HEK293T (cell line): ENCODE measurements at places on chromosomes 2 and 18.

- no peak for DNase-seq
These were observed 150.7 kb downstream of the GALNT14 start for GRCh38 chr2:30987566-30987965.

- no peak for DNase-seq
These were observed 104.9 kb downstream of the ACVR1 start for GRCh38 chr2:157771234-157771633.

DNA sequence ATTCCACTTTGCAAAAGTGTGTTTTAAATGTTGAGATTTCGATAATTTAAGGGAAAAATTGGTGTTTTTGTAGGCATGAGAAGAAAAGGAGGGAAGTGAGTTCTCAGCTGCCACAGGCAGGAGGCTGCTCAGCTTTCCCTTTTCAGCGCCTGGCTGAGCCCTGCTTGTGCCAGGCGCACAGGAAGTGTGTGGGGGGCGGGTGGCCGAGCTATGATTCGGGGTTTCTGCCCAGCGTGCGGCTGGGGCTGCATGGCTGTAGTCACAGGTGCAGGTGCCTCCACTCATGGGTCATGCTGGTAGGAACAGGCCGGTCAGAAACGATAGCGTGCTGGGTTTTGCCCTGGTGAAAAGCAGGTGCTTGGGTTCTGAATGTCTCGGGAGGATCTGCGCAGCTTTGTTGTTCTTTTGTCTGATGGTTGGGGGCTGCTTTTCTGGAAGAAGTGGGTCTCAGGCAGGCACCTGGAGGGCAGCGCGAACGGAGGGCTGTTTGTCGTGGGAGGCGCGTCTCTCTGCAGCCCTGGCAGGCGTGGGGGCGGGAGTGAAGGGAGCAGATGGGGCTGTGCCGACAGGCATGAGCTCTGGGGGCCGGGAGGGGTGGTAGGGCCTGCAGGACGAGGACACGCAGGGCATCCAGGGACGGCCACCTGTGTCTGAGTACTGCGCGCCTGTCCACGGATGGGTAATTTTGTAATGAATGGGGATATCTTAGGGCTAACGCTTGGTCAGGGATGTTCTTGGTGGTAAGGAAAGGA lies 2.1 kb downstream of the KCNG2 start:
- no peak for DNase-seq

GRCh38 chr2:233059797-233060500 lies at the start of gene INPP5D:
INPP5D (plus strand) TSS chr2:233060342; CDS start chr2:233060479, 137 bp downstream.
- no peak for DNase-seq

- DNase-seq = no peak
These were observed 26.0 kb downstream of the MAP3K20 start for GRCh38 chr2:173101687-173102086.

DNA sequence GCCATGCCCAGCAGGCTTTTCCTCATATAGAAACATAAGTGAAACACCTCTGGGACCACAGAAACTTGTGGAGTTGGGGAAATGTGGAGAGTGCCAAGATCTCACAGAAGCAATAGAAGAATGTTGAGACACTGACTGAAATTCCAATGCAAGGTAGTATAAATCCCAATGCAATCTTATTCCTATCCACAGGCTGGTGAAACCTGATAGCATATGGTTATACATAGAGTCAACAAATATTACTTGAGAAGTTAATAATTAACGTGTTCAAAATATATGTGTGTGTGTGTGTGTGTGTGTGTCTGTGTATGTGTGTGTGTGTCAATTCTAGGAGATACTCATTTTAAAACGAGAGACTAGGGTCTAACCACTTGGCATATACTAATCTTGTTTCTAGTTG lies 776.8 kb upstream of the ACVR2A start:
- no peak for DNase-seq

- no peak for DNase-seq
These were observed 7.9 kb downstream of the CABLES1 start for GRCh38 chr18:23143016-23143814.

GRCh38 chr2:85776672-85777071 lies 22.9 kb downstream of the ATOH8 start:
- DNase-seq = no peak

DNA sequence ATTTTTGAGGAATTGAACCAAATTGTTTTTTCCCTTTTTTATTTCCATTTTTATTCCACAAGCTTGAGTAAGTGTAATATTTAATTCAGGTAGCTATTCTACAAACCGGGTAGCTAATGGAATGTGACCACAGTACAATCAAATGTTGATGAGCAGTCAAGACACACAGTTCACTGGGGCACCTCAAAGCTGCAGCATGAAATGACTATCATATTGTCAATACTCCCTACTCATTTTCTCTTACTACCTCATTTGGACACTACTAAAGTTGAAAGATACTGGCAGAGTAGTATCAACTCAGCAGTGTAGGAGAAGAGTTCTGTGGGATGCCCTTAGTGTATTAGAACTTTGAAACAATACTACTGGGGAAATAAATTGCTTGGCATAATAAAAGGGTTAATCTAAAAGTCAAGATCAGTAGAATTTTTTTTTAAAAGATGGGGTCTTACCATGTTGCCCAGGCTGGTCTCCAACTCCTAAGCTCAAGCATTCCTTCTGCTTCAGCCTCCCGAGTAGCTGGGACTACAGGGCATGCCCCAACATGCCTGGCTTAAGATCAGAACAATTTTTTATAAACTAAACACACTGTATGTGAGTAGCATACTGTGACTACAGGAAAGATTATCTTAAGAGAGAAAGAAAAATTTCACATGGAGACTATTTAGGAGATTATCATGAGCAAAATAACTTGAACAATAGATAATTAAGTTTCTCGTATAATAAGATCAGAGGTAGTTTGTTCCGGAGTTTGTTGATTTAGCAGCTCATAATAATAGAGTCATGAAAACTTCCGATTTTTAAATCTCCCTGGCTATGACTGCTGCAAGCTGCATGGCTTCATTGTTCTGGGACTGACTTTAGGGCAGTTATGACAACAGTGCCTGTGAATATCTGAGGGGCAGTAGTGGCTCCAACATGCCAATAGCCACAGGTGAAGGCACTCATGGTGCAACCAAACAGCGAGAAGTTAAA lies 43.7 kb downstream of the MYO3B start:
- no peak for DNase-seq

GRCh38 chr2:236180831-236181453 lies 12.8 kb upstream of the GBX2 start:
- DNase-seq = peak; percentile 61

- no peak for DNase-seq
These were observed 686.1 kb downstream of the KCNJ3 start for GRCh38 chr2:155384555-155385123.

DNA sequence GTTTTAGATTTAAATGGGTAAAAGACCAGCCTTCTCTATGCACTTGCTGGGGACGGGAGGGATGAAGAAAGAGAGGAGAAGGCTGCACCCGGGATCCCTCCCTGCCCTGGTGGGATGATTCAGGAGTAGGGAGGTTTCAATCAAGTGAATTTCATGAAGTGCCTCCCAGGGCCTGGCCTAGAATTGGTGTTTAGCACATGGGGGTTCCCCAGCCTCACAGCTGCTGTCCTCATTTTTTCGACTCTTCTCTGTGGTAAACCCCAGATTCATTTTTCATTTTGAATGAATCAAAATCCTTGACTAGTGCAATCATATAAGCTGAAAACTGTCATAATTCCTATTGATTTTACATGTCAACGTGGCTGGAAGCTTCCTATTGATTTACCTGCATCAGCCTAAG lies 81.1 kb downstream of the LPIN1 start:
- no peak for DNase-seq

GRCh38 chr18:65206551-65207260 lies 544.1 kb upstream of the CDH7 start:
- no peak for DNase-seq

GRCh38 chr2:177597759-177598158 lies 205.2 kb downstream of the AGPS start:
- DNase-seq = peak; percentile 70

DNA sequence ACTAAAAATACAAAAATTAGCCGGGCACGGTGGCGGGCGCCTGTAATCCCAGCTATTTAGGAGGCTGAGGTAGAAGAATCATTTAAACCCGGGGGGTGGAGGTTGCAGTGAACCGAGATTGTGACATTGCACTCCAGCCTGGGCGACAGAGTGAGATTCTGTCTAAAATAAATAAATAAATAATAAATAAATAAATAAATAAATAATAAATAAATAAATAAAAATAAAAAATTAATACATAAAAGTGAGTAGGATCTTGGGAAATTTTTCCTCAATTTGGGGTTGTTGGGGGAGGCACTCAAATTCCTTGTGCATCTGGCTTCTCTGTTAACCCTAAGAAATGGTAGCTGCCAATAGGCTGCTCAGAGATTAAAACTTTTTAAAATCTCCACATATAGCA lies 20.3 kb upstream of the FOXI3 start:
- DNase-seq = no peak
